HTR-8/SVneo (cell line): ENCODE measurements at places on chromosomes 5 and 9.

- no peak for DNase-seq
These were observed 182.8 kb downstream of the SPOCK1 start for GRCh38 chr5:137316346-137316736.

DNA sequence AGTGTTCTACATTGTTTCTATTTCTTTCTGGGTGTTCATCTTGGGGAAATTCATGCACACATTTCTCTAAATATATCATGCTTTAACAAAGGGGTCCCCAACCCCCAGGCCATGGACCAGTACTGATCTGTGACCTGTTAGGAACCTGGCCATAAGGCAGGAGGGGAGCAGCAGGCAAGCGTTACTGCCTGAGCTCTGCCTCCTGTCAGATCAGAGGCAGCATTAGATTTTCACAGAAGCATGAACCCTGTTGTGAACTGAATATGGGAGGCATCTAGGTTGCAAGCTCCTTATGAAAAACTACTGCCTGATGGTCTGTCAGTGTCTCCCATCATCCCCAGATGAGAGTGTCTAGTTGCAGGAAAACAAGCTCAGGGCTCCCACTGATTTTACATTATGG lies 270.0 kb downstream of the AGTPBP1 start:
- DNase-seq = no peak

DNA sequence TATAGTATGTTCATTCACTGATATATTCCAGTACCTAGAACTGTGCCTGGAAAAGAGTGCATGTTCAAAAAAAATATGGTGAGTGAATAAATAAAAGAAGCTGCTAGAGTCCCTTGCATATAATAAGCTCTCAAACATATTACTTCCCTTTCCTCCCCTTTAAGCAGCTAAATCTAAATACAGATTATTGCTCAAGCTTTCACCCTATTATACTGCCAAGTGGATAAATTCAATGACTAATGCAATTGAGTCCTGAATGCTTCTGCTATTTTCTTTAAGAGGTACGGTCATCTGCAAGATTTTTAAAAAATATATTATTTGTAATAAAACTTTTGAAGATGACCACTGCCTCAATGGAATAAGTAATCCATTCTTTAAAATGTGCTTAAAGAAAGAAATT lies 248.4 kb downstream of the PLK2 start:
- no peak for DNase-seq

GRCh38 chr5:55231029-55231918 lies 2.1 kb downstream of the CCNO start:
- DNase-seq = no peak

DNA sequence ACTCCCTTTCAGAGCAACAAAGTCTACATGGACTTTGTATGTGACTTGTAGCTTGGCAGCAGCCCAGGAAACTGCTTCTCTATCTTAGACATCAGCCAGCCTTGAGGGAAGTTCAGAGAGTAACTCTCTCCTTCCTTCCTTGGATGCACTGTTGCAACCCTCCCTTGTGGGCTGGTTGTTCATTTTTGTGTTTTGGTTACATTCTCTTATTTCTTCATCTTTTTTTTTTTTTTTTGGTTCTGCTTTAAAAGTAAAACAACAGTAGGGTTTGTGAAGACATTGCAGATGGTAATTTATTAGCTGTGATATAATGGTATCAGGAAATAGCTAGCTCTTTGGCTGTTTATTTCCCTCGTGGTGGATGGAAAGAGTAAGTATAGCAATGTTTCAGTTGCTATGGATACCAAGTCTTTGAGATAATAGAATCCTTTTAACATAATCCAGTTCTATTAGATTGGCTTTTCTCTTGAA lies 97.9 kb upstream of the MAMDC2 start:
- DNase-seq = no peak

DNA sequence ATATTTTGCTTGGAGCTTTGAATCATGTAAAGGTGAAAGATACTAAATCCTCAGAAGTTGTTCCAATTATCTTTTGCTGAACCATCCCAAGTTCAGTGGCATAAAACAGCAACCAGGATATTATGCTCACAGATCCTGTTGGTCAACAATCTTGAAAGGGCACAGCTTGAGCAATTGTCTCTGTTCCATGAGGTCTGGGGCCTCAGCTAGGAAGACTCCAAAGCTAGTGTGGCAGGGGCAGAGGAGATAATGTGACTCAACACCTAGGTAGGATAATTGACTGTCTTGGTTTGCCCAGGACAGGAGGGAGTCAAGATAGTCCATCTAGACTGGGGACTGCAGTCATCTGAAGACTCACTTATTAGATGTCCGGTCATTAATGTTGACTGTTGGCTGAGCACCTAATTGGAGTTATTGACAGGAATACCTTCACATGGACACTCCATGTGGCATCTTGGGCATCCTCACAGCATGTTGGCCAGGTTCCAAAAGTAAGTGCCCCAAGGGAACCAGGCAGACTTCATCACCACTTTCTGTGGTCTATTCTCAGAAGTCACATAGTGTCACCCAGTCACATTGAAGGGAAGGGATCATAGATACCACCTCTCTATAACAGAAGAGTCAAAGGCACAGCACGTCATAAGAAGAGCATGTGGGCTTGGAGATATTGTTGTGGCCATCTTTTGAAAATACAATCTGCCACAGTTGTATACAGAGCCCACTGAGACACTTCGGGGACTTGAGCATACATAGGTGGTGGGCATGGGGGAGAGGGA lies 88.4 kb upstream of the GPBP1 start:
- no peak for DNase-seq

GRCh38 chr5:110342683-110343082 lies 383.8 kb downstream of the TMEM232 start:
- no peak for DNase-seq
